ENCODE measurements at places on chromosomes 2 and 18.

DNA sequence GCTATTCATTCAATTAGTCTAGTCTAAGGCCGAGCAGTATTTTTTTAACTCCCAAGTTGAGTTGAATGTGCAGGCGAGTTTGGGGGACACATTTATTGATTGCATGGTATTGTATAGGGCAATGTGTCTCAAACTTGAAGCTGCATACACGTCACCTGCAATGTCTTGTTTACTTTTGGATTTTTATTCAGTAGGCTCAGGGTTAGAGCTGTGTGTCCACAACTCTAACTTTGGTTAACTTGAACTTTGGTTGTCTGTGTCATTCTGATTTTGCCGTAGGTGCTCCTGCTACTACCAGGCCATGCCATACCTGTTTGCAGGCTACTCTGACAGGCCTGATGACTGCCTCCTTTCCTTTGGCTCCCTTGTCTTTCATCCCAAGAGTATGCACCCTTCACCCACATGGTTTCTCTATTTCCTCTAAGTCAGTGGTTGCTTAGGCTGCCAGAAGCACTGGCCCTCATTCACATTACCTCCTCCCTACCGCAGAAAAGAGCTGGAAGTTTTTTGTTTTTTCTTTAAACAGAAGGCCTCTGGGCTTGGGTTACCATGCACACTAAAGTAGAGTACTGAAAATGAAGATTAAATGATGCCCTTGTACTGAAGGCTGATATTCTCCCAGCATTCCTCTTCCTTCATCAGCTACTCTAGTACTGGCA, 219.4 kb upstream of the SPOPL start:
- no peak for DNase-seq

GRCh38 chr18:12092398-12093229, 1.0 kb upstream of the ANKRD62 start:
- DNase-seq, result no peak

GRCh38 chr2:210534879-210535278, 21.5 kb upstream of the CPS1 start:
- DNase-seq, result no peak

DNA sequence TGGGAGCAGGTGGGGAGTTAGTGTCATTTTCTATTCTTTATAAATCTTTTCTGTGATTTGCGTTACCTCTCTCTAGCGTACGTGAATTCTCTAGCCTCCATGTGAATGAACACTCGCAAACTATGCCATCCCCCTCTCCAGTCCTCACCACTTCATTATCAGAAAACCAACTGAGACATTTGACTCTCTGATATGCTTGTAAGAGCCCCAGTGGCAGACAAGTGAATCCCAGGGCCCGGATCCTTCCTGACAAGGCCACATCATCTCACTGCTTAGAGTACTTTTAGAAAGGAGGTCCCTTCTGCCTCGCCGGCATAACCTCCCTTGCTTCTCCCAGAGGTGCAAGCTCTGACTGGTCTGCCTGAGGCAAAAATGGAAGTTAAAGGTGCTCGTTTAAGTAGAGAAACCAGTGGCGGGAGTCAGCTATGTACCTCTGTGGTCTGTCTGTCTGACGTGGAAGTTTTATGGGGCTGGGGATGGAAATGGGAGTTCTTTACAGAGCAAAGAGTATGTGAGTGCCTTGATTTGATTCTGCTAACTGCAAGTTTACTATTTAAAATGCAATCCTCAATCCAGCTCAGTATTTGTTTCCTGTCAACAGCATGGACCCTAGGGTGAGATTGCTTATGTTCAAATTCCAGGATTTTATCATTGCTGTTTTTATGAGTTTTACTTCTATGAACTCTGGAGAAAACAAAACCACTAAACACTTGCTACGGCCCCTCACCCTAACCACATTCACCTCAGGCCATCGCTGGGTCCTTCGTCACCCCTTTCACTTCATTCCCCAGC, 114.9 kb upstream of the MSTN start:
- no peak for DNase-seq

GRCh38 chr2:235485362-235485761, 8.5 kb upstream of the AGAP1 start:
- no peak for DNase-seq
